Activated CD8-positive, alpha-beta memory T cell treated with anti-CD3 and anti-CD28 coated beads, Interleukin-2, amount 10 ng/mL, durations not matched to agents 7 days and 5 days (primary cell): ENCODE measurements at places on chromosomes 6 and 20. TPM values are rescaled to one million over a fixed set of nuclear protein-coding genes. Genes with fewer than 3 reads are reported as not detected.

DNA sequence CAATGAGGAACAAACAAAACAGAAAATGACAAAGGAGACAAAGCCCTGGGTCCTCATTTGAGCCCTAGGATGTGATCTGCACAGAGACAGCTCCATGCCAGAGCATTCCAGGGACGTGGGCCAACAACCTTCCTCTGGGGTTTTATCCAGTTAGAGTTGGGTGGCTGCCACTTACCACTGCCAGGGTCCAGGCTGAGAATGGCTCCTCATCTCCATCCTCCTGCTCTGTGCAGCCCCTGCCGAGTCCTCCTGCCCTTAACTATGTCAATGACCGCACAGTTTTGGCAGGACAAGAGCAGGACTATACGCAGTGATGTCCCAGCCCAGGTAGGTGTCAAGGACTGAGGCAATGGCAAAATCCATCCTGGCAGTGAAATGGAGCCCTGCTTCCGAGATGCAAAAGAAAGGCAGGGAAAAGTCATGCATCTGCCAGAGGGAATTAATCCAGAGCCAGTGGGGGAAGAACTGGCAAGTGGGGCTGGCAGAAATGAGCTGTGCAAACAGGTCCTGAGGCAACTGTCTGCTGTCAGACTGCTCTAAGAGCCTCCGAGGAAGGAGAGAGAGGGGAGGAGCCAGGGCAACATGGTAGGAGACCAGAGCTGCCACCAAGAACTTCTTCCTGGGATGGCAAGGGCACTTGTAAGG is 449.4 kb downstream of the PTPRT start:
- H3K27me3 ChIP-seq: no peaks in the 10 kb centered on the region
- no peak overlapping the region for H3K27ac ChIP-seq
- H3K36me3 ChIP-seq: no peaks in the 10 kb centered on the region
- no peaks in the 10 kb centered on the region for H3K4me1 ChIP-seq
- no peak overlapping the region for H3K4me3 ChIP-seq
- DNase-seq: no peak

DNA sequence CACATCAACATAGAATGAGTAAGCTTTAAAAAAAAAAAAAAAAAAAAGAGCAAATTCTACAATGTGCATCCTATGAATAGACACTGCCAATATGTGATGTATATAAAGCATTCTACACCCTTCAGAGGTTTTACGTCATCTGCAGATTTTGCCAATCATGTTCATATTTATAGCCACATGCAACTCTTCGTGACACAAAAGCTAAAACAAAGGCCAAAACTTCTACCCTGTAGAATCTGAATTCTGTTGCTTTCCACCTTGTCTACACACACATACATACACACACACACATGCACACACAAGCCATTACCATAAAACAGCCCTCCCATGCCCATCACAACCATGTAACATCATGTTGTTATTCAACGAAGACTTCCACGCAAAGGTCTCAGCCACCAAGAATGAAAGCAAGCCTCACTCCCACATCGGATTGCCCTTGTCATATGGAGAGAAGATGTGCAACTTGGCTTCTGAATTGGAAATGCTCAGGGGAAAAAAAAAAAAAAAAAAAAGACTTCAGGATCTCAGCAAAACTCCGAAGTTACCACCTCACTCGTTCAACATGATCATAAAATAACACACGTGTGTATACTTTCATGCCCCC is 479.4 kb upstream of the JARID2 start:
- peaks cover 4% of the 10 kb centered on the region for H3K4me1 ChIP-seq
- H3K36me3 ChIP-seq: no peaks in the 10 kb centered on the region
- no peak overlapping the region for H3K27ac ChIP-seq
- H3K27me3 ChIP-seq: no peaks in the 10 kb centered on the region

DNA sequence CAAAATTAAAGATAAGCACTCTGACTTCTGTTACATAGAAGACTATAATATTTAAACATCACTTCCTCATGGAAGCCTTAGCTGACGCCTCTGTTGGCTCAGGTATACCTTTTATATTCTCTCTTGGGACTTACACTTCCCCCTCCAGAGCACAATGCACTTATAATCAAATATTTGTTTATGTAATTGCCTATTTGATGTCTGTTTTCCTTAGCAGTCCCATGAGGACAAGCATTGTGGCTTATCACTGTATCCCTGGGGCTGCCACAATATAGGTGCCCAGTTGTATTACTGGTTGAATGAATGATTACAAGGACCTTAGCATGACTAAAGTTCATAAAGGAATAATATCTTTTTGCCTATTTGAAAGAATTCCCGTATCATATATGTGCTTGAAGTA is 186.7 kb upstream of the VGLL2 start:
- no peak for DNase-seq
- no peaks in the 10 kb centered on the region for H3K4me1 ChIP-seq
- no peaks in the 10 kb centered on the region for H3K27me3 ChIP-seq
- no peak overlapping the region for H3K27ac ChIP-seq
- H3K36me3 ChIP-seq: no peaks in the 10 kb centered on the region
- H3K4me3 ChIP-seq: no peak overlapping the region

Gene AGPAT4
- 4.1 TPM for total RNA-seq

GRCh38 chr20:22496817-22497216 is 87.6 kb downstream of the FOXA2 start:
- DNase-seq: no peak
- no peak overlapping the region for H3K4me3 ChIP-seq
- H3K36me3 ChIP-seq: no peaks in the 10 kb centered on the region
- H3K27me3 ChIP-seq: no peaks in the 10 kb centered on the region
- no peak overlapping the region for H3K27ac ChIP-seq

DNA sequence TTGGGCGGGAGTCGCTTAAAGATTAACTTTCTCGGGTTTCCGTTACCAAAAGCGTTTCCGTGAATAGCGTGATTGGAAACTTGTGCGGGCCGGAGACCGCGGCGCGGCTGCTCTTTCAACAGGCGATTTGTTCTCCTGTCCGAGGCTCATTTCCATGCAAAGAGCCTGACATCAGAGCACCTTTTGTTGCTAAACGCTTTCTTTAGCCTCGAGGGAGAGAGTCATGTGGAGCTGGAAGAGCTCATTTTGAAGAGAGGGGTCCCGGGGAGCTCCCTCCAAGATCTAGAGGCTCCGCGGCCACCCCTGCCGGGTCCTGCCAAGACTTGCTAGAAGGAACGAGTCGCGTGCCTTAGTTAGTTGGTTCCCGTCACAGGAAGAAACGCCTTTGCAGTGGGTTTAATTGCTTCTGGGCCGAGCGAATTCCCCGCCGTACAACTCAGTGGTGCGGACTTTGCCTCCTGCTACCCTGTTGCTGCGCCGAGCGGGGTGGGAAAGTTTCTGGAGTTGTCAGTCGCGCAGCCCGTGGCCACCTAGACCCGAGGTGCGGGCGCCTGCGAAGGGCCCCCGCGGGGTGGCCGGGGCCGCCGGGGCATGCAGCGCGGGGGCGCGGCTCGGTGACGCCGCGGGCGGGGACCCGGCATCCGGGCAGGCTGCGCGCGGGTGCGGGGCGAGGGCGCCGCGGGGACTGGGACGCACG is at the start of gene SASH1:
Gene SASH1, plus strand, starts transcription at position 489 of the 697 bp plus-strand sequence. CDS start 230 bp downstream, outside the sequence.
- peaks cover 60% of the 10 kb centered on the region for H3K27me3 ChIP-seq
- H3K27ac ChIP-seq: no peak within 1 kb of the TSS
- H3K4me1 ChIP-seq: peaks cover 7% of the 10 kb centered on the region
- peak; percentile 41 for DNase-seq
- H3K36me3 ChIP-seq: peaks cover 2% of the 10 kb centered on the region
